ENCODE measurements at places on chromosomes 1 and 21.

DNA sequence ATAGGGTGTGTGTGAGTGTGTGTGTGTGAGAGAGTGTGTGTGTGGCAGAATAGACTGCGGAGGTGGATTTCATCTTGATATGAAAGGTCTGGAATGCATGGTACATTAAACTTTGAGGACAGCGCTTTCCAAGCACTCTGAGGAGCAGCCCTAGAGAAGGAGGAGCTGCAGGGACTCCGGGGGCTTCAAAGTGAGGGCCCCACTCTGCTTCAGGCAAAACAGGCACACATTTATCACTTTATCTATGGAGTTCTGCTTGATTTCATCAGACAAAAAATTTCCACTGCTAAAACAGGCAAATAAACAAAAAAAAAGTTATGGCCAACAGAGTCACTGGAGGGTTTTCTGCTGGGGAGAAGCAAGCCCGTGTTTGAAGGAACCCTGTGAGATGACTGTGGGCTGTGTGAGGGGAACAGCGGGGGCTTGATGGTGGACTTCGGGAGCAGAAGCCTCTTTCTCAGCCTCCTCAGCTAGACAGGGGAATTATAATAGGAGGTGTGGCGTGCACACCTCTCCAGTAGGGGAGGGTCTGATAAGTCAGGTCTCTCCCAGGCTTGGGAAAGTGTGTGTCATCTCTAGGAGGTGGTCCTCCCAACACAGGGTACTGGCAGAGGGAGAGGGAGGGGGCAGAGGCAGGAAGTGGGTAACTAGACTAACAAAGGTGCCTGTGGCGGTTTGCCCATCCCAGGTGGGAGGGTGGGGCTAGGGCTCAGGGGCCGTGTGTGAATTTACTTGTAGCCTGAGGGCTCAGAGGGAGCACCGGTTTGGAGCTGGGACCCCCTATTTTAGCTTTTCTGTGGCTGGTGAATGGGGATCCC, 18.3 kb upstream of the HDAC1 start:
- DNase-seq = peak; percentile 87

DNA sequence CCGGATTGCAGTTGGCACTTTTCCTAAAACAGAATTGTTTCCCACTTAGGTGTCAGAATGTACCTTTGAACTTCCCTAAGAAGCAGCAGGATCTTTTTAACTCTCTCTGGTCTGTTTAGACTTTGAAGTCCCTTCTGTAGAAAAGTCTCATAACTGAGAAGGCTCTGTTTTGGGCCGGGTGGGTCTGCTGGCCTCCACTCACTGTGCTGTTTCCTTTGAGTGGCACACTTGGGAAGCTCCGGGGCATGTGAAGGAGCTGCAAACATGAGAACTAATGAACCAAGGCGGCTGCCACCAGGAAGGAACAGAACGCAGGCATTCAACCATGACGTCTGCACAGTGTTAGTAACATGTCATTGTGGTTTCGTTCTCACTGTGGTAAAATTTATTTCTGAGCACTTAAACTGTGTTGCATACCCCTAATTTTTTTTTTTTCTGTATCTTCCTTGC, 19.5 kb upstream of the NCMAP start:
- DNase-seq = peak; percentile 72

- DNase-seq = no peak
These were observed 50.8 kb downstream of the CAPN9 start for GRCh38 chr1:230797942-230798365.

DNA sequence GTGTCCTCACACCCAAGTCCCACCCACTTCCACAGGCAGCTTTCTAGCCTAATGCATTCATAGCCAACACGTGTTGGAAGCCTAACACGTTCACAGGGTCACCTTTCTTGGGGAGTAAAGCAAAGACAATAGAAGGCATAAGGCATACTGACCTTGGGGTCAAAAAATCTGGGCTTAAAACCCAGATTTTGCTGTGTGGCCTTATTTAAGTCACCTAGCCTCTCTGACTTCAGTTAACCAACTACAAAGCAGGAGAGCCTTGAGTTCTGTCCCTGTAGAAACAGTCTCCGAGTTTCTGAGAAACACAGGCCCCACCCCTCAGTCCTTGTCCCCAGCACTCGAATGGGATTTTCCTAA, 1.4 kb downstream of the TNNT2 start:
- no peak for DNase-seq

GRCh38 chr1:96538111-96538641, 183.4 kb upstream of the PTBP2 start:
- no peak for DNase-seq

GRCh38 chr1:155933591-155934096, 569 bp downstream of the KHDC4 start:
- DNase-seq = no peak

DNA sequence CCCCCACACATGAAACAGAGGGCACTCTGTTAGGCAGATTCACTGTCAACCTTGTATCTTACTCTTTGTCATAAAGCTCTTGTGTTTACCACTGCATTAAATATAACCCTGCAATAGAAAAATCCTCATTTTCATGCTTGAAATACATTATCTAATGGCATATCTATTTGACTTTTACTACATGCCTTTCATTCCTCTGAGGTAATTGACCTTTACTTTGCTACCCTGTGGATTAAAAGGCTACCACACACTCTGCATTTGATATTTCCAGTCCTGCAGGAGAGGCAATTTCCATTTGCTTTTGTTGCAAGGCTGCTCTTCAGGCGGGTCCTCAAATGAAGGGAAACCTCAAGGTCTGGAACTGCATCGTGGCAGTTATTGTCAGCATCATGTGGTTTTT, 238.0 kb downstream of the NTNG1 start:
- DNase-seq = no peak

GRCh38 chr1:225554216-225554812, 98.6 kb downstream of the ENAH start:
- DNase-seq = no peak

DNA sequence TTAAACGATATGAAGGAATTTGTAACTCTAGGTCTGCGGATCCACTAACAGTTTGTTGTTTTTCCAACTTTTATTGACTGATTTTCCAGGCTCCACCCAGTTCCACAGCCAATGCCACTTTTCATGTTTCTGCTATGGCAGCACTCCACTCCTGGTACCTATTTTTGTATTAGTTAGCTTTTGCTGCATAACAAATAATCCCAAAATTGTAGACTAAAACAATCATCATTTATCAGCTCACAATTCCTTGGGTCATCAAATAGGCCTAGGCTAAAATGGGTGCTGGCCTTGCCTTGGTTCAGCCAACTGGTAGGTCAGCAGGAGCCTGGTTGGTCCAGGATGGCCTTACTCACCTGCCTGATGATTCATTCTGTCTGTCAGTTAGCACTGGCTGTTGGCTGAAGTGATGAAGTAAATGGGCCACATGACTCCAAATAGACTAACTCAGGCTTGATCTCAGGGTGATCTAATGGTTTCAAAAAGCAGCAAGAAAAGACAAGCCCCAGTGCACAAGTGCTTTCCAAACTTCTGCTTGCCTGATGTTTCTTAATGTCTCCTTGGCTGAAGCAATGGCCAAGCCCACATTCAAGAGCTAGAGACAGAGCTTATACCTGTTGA, 3.2 kb upstream of the C8B start:
- DNase-seq = no peak

DNA sequence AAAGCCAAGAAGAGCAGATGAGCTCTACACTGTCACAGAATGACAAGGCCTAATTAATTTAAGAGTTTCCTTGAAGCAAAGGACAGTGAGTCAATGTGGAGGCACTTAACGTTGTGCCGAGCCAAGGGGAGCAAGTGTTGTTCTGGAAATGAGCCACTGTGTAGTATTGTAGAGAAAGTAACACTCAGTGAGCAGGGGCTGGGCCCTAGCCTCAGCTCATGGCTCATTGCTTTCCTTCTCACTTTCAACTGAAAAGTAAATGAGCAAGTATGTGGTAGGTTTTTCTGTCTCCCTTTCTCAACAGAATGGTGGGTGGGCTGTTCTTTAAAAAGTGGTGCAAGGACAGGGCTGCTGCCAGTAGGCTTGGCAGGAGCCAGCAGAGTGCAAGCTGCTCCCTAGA, 11.8 kb upstream of the KIAA0040 start:
- DNase-seq = no peak

DNA sequence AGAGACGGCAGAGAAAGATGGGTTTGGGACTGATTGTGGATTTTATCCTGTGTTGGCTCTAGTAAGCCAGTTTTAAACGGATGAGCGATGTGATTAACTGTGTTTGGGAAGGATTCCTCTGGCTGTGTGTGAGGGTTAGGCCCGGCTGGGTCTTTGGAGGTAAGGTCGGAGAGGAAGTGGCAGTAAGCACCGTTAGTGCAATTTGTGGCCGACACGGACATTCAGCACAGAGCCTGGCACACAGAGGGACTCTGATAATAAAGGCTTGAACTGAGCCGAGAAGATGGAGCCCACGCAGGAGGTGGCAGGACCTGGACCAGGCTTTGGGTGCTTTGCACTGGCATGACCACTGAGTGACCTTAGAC, 1.3 kb downstream of the MTFR1L start:
- no peak for DNase-seq

- DNase-seq = no peak
These were observed 18.4 kb downstream of the IGSF5 start for GRCh38 chr21:39763272-39763970.

- no peak for DNase-seq
These were observed 364.8 kb downstream of the RPS6KC1 start for GRCh38 chr1:213415691-213416380.

DNA sequence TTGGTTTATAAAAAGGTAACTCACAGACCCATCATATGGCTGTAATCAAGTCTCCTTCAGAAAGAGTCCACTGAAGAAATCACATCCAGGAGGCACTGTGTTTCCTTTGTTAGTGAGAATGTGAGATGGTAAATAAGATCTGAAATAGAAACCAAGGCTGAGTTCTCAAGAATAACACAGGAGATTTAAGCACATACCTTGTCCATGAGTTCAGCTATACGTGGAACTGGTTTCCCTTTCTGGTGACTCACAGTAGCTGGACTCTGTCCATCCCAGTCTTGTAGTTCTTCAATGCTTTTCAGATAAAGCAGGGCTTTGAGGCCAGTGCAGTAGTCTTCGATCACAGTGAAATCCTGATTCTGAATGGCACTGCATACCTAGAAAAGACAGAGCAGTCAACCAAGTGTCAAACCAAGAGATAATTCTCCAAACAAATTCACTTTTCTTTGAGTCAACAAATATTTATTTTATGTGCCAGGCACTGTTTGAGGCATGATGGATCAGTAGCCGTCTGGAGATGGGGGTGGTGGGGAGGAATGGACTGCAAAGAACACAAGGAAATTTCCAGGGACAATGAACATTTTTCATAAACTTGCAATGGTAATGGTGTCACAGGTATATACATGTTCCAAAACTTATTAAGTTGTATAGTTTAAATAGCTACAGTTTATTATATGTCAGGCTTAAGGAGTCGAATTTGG, 471.4 kb downstream of the PTBP2 start:
- no peak for DNase-seq

DNA sequence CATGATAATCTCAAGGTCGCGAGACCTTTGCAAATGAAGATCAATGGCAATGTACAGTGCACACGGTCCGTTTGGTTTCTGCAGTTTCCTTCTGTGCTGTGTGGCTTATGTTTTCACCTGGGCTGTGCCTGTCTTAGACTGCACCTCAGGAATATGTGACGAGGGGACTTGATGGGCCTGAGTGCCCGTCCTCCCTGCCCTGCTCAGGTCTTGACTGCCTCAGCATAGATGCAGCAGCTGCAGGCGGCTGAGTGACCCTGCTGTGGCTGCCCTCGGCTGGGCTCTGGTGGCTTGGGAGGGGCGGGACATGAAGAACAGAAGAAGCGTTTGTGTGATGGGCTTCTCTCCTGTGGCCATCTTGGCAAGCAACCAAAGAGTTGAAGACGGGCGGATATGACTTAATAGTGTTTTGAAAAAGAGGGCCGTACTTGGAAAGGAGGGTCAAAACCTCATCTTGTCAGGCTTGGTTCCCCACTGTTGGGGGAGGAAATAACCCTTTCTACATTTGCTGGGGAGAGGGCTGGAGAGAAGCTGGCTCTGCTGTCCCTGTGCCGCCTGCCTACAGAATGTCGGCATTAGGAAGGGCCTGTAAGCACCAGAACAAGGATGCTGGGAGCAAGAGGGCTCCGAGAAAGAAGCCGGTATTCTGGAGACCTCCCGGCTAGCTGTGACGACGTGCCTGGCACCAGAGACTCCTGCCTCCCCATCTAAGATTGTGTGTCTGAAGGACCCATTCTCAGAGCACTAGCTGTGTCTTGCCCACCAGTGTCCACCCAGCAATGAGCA, 7.1 kb downstream of the MYBPHL start:
- no peak for DNase-seq

GRCh38 chr1:47984175-47984789, 12.9 kb downstream of the TRABD2B start:
- no peak for DNase-seq

Measured in activated CD4-positive, alpha-beta T cell treated with anti-CD3 and anti-CD28 coated beads, Interleukin-2, amount 10 ng/mL, durations not matched to agents 7 days and 5 days (primary cell).